Fibroblast of skin of abdomen (primary cell): ENCODE measurements at places on chromosomes 6 and 20.

- DNase-seq, result peak; percentile 1
Measured at GRCh38 chr20:7911586-7912330, 28.5 kb downstream of the HAO1 start.

- DNase-seq, result no peak
Measured at GRCh38 chr6:139115989-139116758, 18.7 kb upstream of the HECA start.

DNA sequence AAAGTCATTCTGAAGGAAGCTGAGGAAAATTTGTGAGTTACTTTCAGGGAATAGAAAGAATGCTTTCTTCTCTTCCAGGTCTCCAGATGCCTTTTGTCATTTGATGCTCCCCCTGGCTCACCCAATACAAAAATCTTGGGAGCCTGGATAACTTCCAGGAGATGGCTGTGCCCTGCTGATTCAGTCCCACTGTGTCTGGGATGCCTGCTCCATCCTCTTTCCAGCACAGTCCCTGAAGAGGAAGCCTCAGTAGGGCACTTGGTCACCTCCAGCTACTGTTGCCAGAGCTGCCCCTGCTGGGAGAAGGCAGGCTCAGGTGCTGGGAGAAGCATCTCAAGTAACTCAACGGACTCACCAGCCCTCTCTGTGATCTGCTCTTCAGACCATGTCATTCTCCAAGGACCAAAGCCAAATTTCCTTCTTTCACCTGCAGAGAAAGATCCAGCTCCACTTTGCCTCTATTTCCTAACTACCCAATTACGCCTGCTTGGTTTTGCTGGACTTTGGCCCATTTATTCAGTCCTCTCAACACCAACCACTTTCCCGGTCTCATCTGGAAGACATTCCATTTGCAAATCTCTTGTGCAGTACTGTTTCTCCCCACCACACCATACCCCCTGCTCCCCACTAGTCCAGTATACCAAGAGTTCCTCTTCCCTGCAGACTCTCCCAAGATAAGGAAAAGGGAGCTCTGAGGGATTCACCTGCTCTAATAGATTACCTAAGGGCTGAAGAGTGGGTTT, 53.3 kb downstream of the SLC23A2 start:
- no peak for DNase-seq

DNA sequence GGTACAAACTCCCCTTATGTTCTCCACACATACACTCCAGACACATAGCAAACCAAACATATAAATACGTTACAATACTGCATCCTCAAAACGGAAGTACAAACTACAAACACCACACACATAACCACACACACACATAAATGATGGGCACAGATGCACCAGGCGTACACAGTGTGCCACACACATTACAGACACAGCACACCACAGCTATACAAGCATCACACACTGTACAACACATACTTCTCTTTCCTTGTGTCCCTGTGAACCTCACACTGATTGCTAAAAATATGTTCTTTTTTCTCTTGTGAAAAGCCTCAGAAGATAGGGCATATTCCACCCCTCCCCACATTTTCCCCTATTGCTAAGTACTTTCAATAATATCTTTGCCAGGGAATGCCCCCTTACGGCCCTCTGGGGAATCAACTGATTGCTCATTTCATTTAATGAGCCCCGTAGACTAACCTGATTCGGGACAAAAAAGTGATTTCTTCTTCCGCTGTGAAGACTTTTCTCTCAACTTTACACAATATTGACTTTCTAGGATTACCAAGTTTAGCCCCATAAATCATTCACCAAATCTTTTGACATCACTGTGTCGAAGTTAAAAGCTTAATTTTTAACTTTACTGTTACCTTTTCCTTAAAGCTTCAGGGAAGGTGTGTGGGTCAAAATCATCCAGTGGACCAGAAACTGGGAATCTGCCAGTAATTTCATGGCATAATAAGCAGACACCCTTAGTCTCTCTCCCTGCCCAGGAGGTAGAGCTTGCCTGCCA, at the start of gene SLC17A1:
Gene SLC17A1, minus strand, starts transcription at position 521 of the 775 bp plus-strand sequence. CDS start 1,495 bp downstream, outside the sequence.
- DNase-seq, result no peak

- DNase-seq, result peak; percentile 24
Measured at GRCh38 chr6:89387516-89388201, 24.4 kb downstream of the RRAGD start.

DNA sequence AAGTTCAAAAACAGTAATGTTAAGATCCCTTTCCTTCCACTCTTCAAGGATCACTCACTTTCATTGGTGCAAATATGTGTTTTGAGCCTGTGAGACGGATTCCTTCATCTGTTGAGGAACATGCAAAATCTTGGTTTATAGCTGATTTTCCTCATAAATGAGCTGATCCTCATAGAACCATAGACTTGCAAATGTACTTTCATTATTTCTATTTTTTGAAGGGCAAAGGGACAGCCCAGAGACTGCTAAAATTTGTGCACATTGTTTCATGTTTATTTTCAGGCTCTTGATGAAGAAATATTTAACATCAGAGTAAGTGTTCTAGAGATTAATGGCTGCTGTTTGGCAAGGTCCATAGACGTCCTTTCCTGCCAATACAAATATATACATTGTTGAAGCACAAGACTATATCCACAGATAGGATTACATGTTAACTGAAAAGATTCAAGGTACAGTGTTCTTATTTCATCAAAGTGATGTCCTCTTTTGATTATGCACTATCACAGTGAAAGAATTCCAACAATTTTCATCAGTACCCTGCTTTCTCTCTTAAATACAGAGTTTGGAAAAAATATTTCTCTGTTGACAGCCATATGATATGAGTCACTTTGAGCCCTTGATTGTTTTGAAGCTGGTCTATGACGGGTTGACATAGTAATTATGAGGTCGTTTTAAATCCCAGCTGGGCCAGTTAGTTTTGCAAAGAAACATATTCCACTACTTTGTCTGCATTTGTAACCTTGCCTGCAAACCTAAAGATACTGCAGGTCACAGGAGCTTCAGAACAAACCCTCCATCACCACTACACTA, 95.7 kb downstream of the FILIP1 start:
- DNase-seq, result peak; percentile 56

- no peak for DNase-seq
Measured at GRCh38 chr6:167258646-167259045, 32.5 kb upstream of the UNC93A start.

GRCh38 chr6:145025488-145025887, 709.8 kb downstream of the EPM2A start:
- no peak for DNase-seq

GRCh38 chr6:28334286-28335039, 1.5 kb downstream of the ZSCAN31 start:
- no peak for DNase-seq

- peak; percentile 47 for DNase-seq
Measured at GRCh38 chr6:82246802-82247504, 591 bp downstream of the IBTK start.

GRCh38 chr6:29750709-29751108, 27.5 kb downstream of the HLA-F start:
- no peak for DNase-seq

DNA sequence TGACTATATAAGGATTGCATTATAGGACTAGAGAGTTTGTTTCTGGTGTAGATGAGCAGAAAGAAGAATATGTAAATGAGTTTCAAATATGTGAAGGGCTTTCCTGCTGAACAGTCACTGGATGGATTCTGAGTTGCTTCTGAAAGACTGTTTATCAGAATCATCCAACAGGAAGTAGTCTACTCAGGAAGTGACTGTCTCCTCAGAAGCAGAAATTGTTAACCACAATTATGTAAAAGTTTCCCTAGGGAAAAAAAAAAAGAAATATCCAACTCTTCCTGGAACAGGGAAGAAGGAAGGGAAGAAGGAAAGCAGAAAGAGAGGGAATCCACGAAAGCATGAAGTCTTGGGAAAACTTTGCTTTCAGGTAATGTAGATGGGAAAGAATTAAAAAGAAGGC, 138.9 kb downstream of the TENT5A start:
- peak; percentile 88 for DNase-seq

DNA sequence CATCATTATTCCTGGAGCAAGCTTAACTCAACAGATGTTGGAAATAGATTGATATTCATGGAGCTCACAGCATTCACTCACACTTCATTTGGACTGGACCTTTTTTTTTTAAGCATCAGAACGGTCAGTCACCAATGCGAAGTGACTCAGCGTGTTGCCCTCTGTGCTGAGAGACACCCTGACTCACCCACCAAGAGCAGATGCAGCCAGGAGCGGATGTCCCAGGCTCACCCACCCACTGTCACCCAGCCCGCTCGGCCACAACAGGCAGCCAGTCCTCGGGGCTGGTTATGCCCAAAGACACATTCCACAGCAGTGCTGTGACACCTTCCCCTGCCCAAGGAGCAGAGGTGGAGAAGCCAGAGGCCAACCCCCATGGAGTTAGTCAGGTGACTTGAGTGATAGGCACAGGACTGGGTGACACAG, 15.7 kb downstream of the RNASET2 start:
- no peak for DNase-seq

GRCh38 chr6:127516662-127517273, 2.4 kb downstream of the MTCL3 start:
- peak; percentile 48 for DNase-seq

DNA sequence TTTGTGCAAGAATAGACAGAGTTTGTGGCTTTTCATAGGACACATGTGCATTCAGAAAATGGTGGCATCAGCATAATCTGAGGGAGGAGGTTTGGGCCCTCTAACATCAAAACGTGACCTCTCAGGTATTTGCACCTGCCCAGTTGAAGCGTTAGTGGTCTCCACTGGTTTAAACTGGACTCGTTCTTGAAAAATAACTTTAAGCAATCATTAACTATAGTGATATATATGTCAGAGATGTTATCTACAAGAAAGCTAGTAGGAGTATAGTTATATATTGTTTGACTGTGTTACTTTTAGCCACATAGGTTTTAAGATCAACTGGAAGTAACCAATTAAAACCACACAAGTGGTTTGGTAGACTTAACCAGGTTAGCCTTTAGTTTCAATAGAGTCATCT, 607.4 kb downstream of the MAFB start:
- DNase-seq, result no peak

GRCh38 chr6:29720863-29721262, 2.4 kb upstream of the HLA-F start:
- DNase-seq, result no peak

DNA sequence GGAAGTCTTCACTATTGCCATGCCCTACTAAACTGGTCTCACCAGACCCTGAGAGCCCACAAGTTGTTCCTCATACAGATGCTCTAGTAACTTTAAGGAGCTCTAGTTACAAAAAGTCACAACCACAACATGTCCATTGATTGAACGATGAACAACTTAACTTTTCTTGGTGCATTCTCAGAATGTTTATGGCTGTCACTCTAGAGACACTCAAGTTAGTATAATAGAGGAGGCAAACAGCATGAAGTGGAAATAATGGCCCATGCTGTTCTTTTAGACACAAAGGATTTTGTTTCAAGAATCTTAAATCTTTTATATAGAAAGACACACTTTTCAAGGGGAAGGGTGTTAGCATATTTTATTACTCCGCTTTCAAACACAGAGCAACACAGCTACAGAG, 934.4 kb downstream of the HACE1 start:
- DNase-seq, result no peak

DNA sequence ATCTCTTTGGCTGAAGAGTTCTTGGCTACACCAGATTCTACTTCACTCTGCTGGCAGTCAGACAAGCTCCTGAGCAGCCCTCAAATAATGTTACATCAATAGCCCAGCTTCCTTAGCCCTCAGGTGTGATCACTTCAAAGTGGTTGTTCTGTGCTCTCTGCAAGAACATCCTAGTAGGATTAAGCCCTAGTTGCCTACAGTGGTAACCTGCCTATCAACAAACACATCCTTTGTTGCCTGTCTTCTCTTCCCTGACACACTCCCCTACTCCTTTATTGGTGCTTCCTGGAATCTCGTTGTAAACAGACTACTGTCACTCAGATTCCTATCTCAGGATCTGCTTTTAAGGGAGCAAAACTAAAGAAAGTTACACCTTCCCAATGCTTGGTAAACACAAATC, 45.1 kb upstream of the TASP1 start:
- DNase-seq, result no peak

GRCh38 chr6:170102582-170103481, 188.0 kb downstream of the DLL1 start:
- no peak for DNase-seq

- DNase-seq, result no peak
Measured at GRCh38 chr20:16187956-16188616, 385.2 kb downstream of the KIF16B start.

DNA sequence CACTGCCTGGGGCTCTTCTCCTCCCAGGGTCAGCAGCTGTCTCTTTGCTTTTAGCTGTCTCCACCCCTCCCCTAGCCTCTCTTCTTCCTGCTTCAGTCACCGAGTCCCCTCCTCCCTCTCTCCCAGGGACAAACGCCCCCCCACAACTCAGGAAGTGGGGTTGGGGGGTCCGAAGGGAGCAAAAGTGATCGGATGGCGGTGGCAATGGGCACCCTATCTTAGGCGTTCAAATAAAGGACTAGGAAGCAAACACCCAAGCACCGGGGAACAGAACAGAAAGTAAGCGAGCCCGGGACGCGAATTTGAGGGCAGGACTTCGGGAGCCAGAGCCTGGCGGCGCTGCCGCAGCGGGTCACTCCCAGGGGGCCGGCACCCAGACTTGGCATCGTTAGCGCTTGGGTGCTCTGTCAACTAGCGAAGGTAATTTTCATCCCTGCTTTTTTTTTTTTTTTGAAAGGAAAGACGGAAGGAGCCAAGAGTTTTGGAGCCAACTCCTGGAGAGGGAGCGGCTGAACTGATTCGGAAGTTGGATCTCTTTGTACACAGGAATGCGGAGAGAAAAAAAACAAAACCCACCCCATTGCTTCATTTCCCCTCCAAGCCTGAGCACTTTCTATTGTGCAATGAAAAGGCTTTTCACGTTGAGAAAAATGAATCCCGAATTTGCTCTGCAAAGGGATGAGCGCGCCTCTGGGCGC, 815 bp upstream of the ITPR3 start:
- peak; percentile 48 for DNase-seq

GRCh38 chr20:9280666-9281065, 211.8 kb downstream of the PLCB4 start:
- DNase-seq, result peak; percentile 44

DNA sequence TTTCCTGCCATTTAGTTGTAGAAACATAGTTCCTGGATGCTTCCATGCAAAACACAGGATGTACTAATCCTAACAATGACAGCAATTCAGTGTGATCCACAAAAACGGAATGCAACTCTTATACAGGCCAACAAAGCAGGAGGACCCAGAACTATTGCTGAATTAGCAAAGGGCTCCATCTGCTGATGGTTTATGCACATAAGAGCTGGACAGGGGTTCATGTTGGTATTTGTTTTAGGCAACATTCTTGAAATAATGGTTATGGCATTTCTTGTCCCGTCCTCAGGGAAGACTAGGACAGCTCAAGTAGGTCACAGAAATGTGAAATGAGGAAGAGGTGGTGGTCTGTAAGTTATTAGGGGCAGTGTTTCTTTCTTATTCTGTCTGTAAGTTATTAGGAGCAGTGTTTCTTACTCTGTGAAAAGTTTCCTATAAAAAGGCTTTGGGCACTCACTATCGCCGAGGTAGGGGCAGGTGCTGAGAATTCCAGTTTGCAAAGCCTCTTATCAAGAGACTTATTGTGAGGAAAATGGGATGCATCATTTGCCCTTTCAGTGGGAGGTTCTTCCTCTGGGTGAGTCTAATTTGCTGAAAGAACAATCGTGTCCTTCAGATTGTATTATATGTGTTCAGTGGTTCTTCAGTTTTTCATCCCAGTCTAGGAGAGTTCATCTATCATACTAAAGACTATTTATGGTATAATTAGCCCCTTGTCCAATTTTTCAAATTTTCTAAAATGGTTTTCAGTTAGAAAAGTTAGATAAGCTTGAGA, 171.1 kb downstream of the MCHR2 start:
- DNase-seq, result peak; percentile 42
